Activated naive CD8-positive, alpha-beta T cell treated with anti-CD3 and anti-CD28 coated beads, Interleukin-2, amount 10 ng/mL, durations not matched to agents 7 days and 5 days (primary cell): ENCODE measurements at places on chromosomes 2 and 18. TPM values are rescaled to one million over a fixed set of nuclear protein-coding genes. Genes with fewer than 3 reads are reported as not detected.

TGOLN2 gene
- total RNA-seq: 144 TPM

DNA sequence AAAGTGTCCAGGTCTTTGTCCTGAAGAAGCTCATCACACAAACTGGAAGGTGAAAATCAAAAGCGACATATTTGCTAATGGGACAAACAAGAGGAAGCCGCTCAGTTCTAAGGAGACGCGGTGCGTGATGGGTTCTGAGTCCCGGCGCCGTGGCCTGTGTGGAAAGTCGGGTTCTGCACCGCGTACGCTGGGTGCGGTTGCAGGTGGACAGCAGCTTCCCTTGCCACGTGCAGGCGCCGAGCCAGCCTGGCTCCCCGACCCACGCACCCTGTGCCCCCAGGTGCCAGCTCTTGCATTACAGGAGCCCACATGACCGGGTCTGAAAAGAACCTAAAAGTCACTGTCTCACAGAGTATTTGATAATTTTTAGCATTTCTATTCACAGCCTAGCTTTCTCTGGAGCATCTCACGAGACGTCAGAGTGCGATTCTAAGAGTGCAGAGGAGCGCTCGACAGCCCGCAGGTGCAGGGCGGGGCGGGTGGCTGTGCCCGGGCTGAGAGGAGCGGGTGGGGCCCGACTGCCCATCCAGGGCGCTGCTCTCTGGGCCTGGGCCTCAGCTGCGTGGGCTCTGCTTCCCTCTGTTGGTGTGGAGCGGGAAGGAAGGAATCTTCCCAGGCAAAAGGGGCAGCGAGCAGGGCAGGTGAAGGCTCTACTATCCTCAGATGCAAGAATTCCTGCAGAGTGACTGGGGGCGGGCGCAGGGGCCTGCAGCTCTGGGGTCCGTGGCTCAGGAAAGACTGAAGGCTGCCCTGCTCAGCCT lies 39.4 kb downstream of the MYT1L start:
- no peak for DNase-seq

DNA sequence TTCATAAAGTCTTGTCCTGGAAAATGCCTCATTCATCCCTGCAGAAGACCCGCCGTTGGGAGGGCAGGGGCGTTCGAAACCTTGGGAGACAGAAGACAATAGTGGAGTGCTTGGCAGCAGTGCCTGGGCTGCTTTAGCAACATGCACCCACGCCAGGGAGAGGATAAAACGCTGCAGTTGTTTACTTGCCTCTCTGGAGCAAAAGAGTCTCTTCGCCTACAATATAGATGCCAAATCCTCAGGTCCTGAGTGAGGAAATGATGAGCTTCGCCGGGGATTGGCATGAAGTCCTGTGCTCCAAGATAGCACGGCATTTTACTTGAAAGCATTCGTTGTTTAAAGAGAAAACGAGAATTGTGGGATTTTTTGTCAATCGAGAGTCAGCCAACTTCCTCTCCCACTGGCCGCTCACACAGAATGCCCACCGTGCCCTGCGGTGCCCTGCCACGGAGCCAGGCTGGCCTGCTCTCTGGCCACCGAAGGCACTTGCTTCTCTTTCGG lies 152.5 kb upstream of the POU3F3 start:
- DNase-seq: no peak

DYNAP gene
- not detected for total RNA-seq

CKAP2L gene
- total RNA-seq: 38.9 TPM

GRCh38 chr2:218345491-218346236 lies 11.0 kb upstream of the CATIP start:
- no peak for DNase-seq

GRCh38 chr2:126839796-126840195 lies 58.9 kb upstream of the TEX51 start:
- DNase-seq: no peak
